ENCODE measurements at places on chromosomes 3 and 15. TPM values are rescaled to one million over a fixed set of nuclear protein-coding genes. Genes with fewer than 3 reads are reported as not detected.

- DNase-seq: no peak
Observed at GRCh38 chr3:59798372-59799086, 748.7 kb upstream of the CFAP20DC start.

Gene NUSAP1
- total RNA-seq: 21.0 TPM

GRCh38 chr3:82376883-82377282 is 615.4 kb upstream of the GBE1 start:
- no peak for DNase-seq

GRCh38 chr15:45618813-45619212 is 16.0 kb upstream of the SQOR start:
- DNase-seq: no peak

Gene GOLGA8Q
- total RNA-seq: 3.9 TPM

DNA sequence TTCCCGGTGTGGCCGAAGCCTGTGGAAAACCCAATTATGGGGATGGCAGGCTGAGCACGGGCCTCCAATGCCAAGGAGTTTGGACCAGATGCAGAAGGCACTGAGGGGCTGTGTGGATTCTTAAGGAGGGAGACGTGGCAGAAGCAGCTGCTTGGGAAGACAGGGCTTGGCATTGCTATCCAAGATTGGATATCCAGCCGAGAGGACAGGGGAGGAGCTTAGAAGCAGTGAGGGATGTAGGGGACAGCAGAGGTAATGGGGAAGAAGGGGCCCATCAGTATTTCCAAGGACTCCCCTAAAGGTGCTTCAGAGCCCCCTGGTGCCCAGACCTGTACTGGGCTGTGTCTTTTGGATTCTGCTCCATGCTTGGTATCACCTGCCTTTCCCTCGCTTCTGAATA is 112.8 kb upstream of the TLE3 start:
- DNase-seq: no peak

Gene SI
- not detected for total RNA-seq

GRCh38 chr3:49165771-49166751 is at the start of gene CCDC71:
Gene CCDC71, minus strand, starts transcription at chr3:49166331. Its CDS starts 2,123 bp downstream, at chr3:49164208.
- DNase-seq: peak; percentile 33

Gene CCRL2
- total RNA-seq: 1.4 TPM

GRCh38 chr3:180705619-180706018 is 26.3 kb upstream of the CCDC39 start:
- DNase-seq: no peak

DNA sequence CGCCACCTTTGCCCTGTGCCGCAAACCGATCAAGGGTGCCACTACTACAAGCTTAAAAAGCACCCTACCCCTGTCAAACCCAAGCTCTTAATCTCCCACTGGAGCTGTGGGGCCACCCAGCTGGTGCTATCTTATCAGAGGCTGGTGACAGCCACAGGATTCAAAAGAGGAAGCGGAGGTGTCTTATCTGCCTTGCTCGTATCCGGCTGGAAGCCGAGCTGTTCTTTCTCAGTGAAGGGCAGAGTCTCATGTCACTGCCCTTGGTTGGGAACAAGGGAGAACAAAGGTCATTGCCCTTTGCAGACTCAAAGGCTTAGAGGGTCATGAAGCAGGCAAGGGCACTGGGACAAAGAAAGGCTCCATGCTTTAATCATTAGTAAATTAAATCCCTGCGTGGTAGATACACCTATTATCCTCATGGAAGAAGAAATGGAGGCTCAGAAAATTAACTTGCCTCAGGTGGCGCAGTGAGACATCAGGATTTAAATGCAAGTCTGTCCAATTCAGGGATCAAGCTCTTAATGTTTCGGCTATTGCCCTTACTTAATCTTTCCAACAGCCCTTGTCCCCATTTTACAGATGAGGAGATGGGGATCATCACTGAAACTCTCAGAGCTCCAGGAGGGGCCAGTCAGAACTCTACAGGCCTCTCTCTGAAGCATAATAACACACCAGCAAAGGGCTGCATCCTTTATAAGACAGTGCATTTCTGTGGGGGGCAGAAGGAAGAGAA is 360.0 kb upstream of the PROK2 start:
- DNase-seq: no peak

DNA sequence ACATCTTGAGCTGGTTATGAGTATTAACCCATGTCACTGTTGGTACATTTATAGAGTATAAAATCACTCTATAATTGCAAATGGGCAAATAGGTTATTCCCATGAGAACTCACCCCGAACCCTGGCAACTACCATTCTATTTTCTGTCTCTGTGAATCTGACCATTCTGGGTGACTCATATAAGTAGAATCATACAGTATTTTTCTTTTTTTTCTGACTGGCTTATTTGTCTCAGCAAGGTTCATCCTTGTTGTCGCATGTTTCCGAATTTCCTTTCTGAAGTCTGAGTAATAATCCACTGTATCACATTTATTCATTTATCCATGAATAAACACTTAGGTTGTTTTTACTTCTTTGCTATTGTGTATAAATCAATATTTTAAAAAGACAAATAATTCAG is 59.9 kb upstream of the CHRM5 start:
- DNase-seq: no peak

Gene GDPGP1
- 5.2 TPM for total RNA-seq

DNA sequence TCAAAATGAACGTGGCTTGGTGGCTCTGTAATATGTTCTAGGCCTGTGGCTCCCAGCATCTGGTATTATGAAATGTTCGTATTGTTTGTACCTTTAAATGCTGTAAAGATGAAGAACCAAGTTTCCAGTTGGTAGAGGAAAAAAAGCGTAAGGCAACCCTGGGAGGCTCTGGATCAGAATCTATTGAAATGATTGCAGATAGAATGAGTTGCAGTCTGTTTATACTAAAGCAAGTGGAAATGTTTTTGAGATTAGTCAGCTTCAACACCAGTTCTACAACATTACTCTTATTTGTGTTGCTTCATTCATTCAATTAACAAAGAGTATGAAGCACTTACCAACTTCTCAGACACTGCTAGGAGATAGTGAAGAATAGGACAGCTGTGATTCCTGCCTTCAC is 5.3 kb downstream of the ARL6IP5 start:
- DNase-seq: no peak

DNA sequence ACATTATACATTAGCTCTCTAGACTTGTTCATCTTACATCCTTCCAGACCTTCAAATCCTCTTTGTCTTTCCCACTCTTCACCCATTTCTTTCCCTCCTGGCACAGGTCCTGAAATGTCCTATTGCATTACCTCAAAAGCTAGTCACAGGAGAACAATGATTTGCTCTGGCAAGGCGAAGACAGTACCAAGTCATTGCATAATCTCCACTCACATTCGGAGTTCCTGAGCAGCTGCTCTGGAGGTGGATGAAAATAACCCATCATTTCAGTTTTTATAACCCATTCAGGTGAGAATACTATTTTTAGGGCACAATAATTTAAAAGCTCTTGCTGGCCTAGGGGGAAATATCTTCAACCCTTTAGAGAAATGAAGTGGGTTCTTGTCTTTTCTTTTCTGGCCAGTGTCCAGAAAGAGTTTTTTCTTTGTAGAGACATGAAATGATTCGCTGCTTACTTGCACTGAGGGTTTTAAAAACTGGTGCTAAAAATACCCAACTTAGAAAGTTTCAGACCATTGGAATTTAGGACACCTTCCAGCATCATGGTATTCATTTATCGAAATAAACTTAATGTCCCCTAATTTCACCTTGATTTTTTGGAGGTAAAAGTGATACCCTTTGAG is 23.4 kb upstream of the DYNC1LI1 start:
- DNase-seq: no peak

GRCh38 chr3:97138914-97139541 is 324.6 kb downstream of the EPHA6 start:
- no peak for DNase-seq

DNA sequence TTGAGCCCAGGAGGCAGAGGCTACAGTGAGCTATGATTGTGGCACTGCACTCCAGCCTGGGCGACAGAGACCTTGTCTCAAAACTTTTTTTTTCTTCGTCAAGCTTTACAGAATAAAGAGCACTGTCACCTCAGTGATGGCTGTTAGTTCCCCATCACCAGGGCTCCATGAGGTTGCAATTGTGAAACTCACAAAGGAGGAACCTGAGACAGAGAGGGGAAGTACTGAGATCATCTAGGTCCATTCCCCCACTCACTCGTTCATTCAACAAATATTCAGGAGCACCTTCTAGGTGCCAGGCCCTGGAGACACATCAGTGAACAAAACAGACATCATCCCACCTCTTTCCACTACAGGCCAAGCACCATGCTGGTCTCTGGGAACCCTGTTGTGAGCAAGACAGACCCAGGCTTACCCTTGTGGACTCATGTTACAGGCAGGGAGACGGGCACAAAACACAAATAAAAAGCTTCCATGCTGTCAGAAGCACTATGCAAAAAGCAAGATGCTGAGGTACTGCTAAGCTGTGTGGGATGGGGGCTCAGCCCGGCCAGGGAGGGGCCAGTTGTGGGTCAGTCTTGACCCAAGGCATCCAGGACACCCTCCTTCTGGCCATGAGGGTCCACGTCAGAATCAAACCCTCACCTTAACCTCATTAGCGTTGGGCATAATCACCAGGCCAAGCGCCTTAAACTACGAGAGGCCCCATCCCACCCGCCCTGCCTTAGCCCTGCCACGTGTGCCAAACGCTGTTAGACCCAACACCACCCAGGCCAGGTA is 2.1 kb upstream of the RHO start:
- no peak for DNase-seq

GRCh38 chr15:70199124-70199482 is 101.4 kb upstream of the TLE3 start:
- no peak for DNase-seq

DNA sequence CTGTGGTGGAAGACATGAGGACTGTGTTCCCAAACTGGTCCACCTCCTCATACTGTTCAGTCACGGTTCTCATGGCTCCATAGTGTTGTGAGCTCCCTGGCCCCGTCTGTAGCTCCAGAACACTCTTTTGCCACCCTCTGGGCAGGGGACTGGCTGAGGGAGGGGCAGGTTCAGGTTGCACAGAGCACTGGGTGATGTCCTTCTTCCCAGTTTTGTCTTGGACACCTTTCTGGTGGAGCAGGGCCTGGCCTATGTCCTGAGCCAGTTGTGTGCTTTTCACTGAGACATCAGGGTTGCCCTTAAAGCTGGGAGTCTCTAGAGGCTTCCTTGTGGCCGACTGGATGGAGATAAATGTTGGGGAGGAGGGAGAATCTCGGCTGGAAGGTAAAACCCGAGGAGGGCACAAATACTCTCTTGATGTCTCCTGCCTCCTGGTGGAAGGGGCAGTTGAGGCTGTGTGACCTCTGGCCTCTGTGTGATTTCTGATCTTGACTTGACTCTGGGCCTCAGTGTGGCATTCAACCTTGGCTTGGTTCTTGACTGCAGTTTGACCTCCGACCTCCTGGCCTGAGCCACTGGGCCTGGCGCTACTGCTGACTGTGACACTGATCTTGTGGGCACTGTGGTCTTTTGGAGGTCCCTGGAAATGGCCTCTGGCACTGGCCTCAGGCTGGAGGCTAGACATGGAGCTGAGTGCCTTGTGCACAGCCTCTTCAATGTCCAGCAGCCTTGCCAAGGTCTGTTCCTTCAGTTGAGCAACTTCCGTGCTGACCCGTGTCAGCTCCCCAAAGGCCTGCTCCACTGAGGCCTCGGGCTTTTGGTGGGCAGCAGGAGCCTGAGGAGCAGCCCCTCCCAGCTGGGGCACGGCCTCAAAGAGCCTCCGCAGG is 8.1 kb downstream of the XIRP1 start:
- no peak for DNase-seq

Gene OR5K2
- total RNA-seq: not detected

DNA sequence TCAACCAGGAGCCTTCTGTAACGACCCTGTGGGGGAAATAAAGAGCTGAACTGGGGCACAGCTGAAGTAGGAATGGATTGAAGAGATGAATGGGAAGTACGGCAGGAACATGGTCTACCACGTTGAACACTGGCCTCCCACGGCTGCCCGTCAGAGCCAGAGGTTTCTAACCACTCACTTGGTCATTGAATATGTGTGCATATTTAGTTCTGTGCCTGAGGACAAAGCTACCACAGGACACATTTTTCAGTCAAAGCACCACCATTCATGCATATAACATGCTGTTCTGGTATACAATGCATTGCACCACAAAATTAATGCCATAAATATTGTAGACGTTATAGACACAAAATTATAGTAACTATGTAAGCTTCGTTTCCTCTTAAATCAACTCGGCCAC is 75.5 kb downstream of the MB21D2 start:
- DNase-seq: no peak

DNA sequence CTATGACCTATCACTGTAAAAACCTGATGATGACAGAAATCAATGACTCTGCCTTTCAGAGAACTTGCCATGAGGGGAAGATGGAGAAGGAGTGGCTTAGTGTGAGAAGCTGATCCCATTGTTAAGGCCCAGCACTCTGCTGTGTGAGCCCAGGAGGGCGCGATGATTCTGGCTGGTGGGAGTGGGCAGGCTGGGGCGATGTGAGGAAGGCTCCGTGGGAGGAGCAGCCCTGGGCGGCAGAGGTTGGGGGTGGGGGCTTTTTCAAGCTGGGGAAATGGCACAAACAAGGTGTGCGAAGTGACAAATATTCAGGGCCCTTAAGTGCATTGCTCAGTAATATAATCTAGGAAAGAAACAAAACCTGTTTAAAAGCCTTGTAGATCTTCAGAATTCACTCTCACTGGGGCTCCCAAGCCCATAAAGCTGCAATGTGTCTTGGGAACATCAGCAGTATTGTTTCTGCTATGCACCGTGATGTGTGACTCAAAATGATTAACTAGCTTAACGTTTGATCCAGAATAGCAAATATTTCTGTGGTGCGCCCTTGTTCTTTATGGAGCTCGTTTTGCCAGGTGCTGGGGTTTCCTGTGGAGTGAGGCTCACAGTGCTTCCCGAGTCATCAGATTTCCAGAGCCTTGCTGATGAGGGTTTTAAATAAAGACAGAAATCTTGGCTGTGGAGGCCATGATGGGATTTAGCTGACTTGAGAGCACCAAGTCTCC is 141.0 kb downstream of the CHDH start:
- no peak for DNase-seq

GRCh38 chr3:51642462-51642861 is 28.6 kb upstream of the TEX264 start:
- DNase-seq: no peak

Gene TRAT1
- total RNA-seq: 0.42 TPM

GRCh38 chr15:69881302-69881670 is 216.4 kb downstream of the TLE3 start:
- DNase-seq: no peak

DNA sequence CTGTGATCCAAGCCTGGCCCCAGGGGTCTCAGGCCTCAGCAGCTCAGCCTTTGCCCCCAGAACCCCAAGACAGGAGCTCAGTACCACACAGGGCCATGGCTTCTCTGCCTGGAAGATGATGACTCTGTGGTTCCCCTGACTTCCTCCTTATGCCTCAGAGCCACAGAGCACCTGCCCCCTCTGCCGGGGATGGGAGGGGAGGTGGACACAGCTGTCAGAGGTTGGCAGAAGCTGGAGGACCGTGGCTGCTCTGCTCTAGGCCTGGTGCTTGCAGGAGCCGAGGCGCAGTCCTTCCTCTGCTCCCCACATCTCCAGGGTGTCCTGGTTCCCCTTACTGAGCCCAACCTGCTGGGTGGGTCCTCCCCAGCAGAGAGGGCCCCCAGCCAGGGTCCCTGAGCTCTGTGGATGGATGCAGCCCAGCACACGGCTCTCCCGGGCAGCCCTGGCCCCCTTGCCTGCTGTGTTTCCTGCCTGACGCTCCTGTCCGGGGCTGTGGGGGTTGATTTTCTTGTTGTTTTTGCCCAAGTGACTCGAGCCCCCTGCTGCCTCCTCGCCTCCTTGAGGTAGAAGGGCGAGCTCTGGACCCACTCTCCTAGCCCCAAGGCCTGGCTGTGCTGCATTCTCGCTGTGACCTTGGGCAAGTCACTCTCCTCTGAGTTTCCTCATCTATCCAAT is 36.6 kb downstream of the PSTPIP1 start:
- no peak for DNase-seq

All from tibial nerve (tissue), 4 donors.